ENCODE measurements at places on chromosomes 5 and 9.

DNA sequence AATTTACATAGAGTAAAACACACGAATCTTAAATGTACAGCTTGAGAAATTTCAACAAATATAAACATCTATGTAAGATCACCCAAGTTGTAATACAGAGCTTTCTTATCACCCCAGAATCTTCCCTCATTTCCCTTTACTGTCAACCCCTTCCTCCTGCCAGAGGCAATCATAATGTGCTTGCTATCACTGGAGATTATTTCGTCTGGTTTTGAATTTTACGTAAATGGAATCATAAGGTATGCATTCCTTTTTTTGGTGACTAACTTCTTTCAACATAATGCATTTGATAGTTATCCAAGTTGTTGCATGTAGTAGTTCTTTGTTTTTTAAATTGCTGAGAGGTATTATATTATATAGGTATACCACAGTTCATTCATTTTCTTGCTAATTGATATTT is 37.5 kb upstream of the GPR151 start:
- no peak for DNase-seq

DNA sequence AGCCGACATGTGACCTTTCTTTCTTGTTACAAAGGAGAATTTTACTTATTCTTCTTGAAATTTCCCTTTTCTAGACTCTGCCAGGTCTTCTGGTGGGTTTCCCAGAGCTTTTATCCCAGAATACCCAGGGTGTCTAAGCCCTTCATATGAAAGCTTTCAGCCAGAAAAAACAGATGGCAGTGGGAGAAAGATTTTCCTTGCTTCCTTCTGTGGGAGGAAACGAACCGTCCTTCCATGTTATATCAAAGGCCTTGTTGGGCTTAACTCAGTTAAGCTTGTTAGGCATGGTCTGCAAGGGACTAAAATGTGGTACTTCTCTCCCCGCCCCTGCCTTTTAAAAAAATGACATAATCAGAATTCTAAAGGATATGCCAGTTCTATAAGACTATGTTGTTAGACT is 47.5 kb downstream of the SPATA31D1 start:
- DNase-seq = no peak

GRCh38 chr9:71254592-71255277 is 133.3 kb upstream of the TRPM3 start:
- DNase-seq = no peak

DNA sequence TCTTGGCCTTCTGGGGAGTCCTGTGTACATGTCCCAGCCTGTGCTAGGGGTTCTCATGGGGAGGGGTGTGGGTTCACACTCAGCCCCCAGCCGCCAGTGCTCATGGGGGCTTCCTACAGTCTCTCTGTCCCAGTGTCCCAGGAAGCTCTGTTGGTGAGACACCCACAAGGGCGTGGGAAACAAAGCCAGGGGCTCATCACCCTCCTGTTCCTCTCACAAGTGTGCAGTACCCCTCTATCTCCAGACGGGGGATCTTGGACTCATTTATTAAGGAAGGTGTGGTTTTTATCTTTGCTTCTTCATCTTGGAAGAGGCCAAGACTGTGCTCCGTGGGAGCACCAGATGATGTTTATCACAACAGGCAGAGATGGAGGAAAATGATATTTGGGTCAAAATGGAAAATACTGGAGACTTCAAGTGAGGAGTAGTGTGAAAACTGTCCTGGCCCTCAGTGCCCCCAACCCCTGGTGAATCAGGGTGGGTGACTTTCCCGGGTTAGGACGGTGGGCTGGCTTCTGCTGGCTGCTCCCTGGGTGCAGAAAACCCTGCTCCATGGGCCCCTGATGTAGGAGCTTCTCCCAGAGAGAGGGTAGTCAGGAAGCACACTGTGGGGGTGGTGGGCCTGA is 15.2 kb downstream of the TMEM171 start:
- no peak for DNase-seq

GRCh38 chr9:132797861-132798659 is 80.0 kb downstream of the AK8 start:
- no peak for DNase-seq

GRCh38 chr5:39073767-39074016 is 507 bp downstream of the RICTOR start:
- DNase-seq = no peak

DNA sequence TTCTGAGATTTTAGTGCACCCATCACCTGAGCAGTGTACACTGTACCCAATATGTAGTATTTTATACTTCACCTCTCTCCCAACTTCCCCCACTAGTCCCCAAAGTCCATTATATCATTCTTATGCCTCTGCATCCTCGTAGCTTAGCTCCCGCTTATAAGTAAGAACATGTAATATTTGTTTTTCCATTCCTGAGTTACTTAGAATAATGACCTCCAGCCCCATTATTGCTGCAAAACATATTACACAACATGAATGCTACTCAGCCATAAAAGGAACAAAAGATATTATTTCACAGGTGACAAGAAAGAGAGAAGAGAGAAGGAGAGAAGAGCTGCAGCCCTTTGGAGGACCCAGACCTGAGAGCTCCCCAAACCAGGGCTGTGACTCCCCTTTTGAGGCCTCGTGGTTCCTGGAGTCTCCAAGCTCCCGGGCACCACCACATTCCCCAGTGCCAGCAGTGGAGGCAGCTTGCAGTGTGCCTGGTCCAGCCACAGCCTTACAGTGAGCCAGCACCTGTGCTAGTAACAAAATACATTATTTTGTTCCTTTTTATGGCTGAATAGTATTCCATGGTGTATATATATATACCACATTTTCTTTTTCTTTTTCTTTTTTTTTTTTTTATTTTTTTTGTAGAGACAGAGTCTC is 194.5 kb upstream of the DAB2 start:
- DNase-seq = no peak
